G401 (cell line): ENCODE measurements at places on chromosomes 1 and 21. TPM values are rescaled to one million over a fixed set of nuclear protein-coding genes. Genes with fewer than 3 reads are reported as not detected.

G0S2 gene
- total RNA-seq = not detected in 2 replicates

AGBL4 gene
- not detected in 2 replicates for total RNA-seq

CDC14A gene
- total RNA-seq = 4.1 and 9.9 TPM in 2 replicates

GRCh38 chr1:241551759-241552638 is 19.8 kb downstream of the KMO start:
- DNase-seq = no peak

ZNF683 gene
- total RNA-seq = not detected in 2 replicates

DNA sequence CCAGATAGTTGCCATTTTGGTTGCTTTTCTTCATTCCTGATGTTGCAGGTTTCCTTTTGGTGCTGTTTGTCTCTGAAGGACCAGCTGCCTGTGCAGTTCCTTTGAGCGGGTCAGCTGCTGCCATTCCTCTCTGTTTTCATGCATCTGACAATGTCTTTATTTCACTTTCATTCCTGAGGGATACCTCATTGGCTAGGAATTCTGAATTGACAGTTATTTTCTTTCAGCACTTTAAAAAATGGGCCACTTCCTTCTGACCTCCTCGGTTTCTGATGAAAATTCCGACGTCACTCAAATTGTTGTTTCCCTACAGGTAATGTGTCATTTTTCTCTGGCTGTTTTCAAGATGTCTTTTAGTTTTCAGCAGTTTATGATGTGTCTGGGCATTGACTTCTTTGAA is 24.8 kb downstream of the CCSAP start:
- no peak for DNase-seq

GRCh38 chr1:1833916-1834325 is 55.7 kb upstream of the NADK start:
- DNase-seq = no peak

- DNase-seq = no peak
These were observed 27.4 kb upstream of the VAV3 start for GRCh38 chr1:107992347-107992746.

LEFTY2 gene
- not detected in 2 replicates for total RNA-seq

RPS6KA1 gene
- total RNA-seq = 254 and 296 TPM in 2 replicates

MTOR gene
- 21.5 and 26.7 TPM in 2 replicates for total RNA-seq

- no peak for DNase-seq
These were observed 145.6 kb downstream of the NR5A2 start for GRCh38 chr1:200173097-200173618.

RIPK4 gene
- 0.06 TPM in 1 of 2 replicates, not detected in the other for total RNA-seq

NUP210L gene
- not detected in 2 replicates for total RNA-seq

DNA sequence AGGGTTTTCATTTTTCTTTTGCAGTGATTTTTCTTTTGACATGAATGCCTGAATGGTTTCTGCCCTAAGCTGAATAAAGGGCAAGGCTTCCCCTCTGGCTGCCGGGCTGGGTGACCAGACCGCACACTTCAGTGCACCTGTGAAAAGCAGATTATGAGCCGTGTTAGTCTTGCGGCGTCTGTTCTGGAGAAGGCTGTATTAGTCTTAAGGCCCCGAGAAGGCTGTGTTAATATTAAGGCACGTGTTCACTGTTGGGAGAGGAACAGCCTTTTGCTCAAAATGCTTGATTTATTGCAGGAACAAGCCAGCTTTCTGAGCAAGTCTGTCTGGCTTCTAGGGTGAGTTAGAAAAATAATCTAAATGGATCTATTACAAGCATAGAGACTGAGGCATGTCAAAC is 54.7 kb upstream of the DNAH14 start:
- no peak for DNase-seq

GRCh38 chr1:42888013-42888633 is 41.7 kb downstream of the ZNF691 start:
- no peak for DNase-seq

GRCh38 chr1:100036718-100037655 is 67.2 kb downstream of the SLC35A3 start:
- DNase-seq = peak; percentile 23

DNA sequence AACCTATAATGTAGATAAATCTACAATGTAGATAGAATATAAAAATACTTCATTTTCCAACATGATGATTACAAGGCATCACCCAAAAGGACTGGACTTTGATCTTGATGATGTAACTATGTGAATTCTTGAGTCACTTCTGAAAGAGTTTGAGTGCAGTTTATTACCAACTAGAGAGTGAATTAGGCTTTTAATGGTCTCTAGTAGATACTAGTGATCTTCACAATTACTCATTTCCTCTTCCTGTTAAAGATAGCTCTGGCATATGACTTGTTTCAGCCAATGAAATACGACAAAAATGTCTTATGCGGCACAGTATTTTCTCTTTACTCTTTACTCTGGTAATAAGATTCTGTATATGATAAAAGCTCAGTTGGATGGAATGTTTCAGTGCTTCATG is 1588.1 kb upstream of the B3GALT2 start:
- no peak for DNase-seq

- DNase-seq = peak; percentile 65
These were observed 9.9 kb downstream of the PRKCZ start for GRCh38 chr1:2060072-2060471.

- DNase-seq = no peak
These were observed 53.6 kb downstream of the POFUT2 start for GRCh38 chr21:45234127-45234526.

TRNP1 gene
- total RNA-seq = 18.3 and 28.3 TPM in 2 replicates

- DNase-seq = no peak
These were observed 2.5 kb downstream of the RHOC start for GRCh38 chr1:112704391-112704933.

DNA sequence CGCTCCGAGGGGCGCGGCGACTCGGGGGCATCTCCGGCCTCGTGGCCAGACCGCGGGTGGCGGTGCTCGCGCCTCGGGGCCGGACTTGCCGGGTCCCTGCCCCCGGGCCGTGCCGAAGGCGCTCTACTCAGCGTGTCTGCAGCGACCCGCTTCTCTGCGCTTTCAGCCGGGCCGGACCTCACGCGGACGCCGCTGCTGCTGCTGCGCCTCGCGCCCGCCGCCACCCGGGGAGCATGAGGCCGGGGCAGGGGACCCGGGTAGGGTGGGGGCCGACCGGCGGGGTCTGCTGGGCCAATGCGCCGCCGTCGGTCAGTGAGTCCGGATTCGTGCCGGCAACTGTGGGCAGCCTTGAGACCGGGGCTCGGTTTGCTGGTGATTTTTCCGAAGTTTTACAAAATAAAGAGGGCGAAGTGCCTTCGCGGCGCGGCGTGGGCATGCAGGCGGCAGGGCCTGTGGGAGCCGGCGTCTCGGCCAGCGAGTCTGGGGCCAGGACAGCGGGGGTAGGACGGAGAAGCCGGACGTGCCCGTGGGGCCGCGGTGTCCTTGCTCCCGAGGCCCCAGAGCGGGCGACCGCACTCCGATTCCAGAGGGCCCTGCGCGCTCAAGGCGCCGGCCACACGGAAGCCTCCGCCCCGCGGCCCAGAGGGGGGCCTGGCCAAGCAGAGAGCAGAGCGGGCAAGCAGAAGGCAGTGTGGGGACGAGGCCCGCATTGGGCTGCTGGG is 749 bp downstream of the FAM163A start:
- DNase-seq = no peak

- no peak for DNase-seq
These were observed 499 bp upstream of the TRAF5 start for GRCh38 chr1:211326140-211326527.

NUCKS1 gene
- 142 and 190 TPM in 2 replicates for total RNA-seq

CASQ2 gene
- total RNA-seq = not detected in 2 replicates

GRCh38 chr21:38268864-38269575 is 12.2 kb downstream of the KCNJ15 start:
- no peak for DNase-seq

ANKRD34A gene
- 2.5 and 16.1 TPM in 2 replicates for total RNA-seq

PRAMEF5 gene
- 0.17 TPM in 1 of 2 replicates, not detected in the other for total RNA-seq

LCE6A gene
- total RNA-seq = not detected in 2 replicates

CELA2B gene
- not detected in 2 replicates for total RNA-seq

- DNase-seq = no peak
These were observed 31.4 kb upstream of the OLIG2 start for GRCh38 chr21:32994305-32994704.

SPRR4 gene
- not detected in 2 replicates for total RNA-seq

DFFA gene
- total RNA-seq = 81.5 and 102 TPM in 2 replicates

DNA sequence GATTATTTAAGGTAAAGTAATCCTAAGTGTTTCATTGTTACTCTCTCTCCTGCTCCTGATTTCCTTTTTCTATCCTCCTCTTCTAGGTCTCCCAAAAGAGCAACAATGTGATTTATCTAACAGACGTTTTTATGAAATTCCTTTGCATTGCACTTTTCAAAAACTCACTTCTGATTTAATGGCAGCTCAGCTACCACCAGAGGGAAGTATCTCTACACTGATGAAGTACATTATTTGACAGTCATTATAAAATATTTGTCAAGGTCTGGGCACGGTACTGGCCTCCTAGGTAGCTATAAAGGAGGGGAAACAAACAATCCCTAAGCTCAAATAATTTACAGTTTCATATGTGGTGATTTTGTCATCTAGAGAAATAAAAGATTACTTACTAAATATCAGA is 15.6 kb downstream of the TMPRSS15 start:
- DNase-seq = no peak

DNA sequence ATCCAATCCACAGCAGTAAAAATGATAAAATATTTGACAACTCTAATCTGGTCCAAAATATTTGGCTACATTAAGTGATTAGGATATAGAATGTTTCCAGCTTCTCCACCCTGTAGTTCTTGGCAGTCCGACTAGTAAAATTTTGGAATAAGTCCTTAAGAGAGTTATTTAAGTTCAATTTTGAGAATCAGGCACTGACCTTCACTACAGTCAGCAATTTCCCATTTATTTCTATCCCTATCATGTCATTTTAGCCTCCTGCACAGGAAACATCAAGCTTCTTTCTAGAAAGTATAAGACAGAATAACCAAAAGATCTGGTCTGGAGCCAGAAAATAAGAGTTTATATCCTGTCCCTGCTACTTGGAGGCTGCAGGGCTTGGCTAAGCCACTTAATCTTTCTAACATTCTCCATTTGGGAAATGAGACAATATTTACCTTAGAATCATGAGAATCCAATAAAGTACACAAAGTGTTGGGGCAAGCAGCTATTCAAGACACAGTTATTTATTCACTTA is 162.2 kb downstream of the DPYD start:
- DNase-seq = no peak

DNA sequence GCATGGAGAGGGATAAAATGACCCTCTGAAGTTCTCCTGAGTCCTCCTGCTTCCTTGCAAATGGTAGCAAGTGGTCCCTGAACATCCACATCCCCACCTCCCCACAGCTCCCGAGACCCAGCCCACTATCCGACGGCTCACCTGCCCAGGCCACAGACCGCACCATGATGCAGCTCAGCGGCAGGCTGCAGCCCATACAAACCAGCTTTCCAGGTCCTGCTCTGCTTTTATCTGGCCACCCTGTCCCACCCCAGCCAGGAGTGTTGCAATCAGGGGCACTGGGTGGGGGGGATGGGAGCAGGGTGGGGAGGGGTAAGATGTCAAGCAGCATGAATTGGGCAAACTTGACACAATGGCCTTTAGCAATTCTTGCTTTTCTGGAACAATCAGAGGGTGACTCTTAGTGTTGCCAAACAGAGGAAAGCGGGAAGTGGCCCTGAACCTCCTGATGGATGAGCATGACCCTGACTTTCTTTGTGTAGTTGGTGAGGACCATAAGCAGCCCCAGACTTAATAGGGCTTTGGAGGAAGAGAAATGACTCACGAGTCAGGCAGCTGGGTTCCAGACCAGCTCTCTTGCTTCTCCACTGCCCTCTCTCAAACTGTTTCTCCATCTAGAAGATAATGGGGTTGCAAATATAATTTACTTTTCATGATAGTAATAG is at the start of gene CHIT1:
Gene CHIT1 (minus strand): TSS at position 203 of the 665 bp plus-strand sequence. CDS start 37 bp downstream, at position 166.
- no peak for DNase-seq

GRCh38 chr1:231866392-231867331 is 240.1 kb downstream of the DISC1 start:
- peak; percentile 62 for DNase-seq

MEF2D gene
- total RNA-seq = 5.5 and 7.3 TPM in 2 replicates

DNA sequence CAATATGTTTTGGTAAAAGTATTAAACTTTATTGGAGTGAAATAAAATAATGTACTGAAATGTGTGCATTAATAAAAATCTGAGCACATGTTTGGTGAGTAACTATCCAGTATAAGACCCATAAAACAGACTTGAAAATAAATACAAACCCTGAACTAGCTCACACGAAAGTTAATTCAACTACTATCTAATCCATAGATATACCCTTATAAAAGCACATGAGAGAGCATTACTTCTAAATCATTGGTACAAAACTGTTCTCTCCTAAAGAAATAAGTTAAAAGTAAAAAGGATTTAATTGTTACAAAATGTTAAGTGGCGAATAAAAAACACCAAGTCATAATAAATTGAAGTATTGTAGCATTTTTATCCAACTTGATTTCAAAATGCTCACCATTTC is 295.6 kb downstream of the PTPRC start:
- DNase-seq = no peak

GRCh38 chr1:214563881-214564280 is 12.5 kb upstream of the PTPN14 start:
- DNase-seq = no peak

- DNase-seq = peak; percentile 47
These were observed 164.2 kb upstream of the C1orf21 start for GRCh38 chr1:184222652-184223052.

GRCh38 chr1:219138747-219139146 is 34.9 kb upstream of the LYPLAL1 start:
- no peak for DNase-seq

NDC1 gene
- 55.2 and 78.6 TPM in 2 replicates for total RNA-seq

DNA sequence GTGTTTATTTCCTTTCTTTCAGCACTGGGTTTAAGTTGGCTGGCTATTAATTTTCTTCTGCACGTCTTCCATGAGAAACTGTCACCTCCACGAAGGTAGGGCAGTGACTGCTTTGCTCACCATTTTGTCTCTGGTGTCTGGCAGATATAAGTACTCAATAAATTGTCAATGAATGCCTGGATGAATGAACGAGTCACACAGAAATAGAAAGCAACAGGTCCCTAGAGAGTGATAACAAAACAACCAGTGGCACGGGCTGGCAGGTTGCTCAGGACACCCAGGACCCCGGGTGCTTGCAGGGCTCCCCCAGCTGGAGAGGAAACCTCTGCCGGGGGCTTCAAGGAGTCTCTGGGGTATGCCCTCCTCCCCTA is 3.2 kb upstream of the MYOC start:
- DNase-seq = no peak

- DNase-seq = no peak
These were observed 6.6 kb downstream of the SELE start for GRCh38 chr1:169727307-169727706.

- DNase-seq = no peak
These were observed 24.0 kb upstream of the VWA5B1 start for GRCh38 chr1:20266642-20267041.

FAM76A gene
- 13.6 and 32.1 TPM in 2 replicates for total RNA-seq

- no peak for DNase-seq
These were observed 15.9 kb downstream of the WNT3A start for GRCh38 chr1:228022571-228023293.

PACC1 gene
- 12.4 and 25.2 TPM in 2 replicates for total RNA-seq

SLC22A15 gene
- not detected in 2 replicates for total RNA-seq

WNT2B gene
- 14.6 and 17.3 TPM in 2 replicates for total RNA-seq

TACSTD2 gene
- total RNA-seq = not detected in 2 replicates
